Fibroblast of skin of left biceps (primary cell): ENCODE measurements at places on chromosomes 11 and 22.

DNA sequence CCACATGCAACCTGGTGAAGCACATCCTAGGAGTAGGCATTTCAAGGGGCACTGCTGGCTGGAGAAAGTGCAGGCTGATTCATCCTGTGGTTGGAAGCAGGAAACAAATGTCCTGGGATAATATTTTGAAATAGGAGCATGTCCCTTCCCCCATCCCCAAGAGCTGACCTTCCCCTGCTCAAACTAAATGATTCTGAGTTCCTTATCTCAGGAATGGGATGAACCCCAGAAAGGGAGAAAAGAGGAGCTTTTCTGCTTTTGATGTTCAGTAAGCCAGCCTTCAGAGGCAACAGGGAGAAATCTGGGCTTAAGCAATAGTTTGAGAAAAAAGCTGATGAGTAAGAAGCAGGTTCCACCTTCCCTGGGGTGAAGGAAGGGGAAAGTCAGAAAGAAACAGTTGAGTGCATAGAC is 19.5 kb upstream of the SPON1 start:
- DNase-seq: no peak

- DNase-seq: no peak
Observed at GRCh38 chr22:23752750-23753149, 1.5 kb downstream of the VPREB3 start.

- no peak for DNase-seq
Observed at GRCh38 chr11:75160220-75160757, 9.4 kb downstream of the SLCO2B1 start.

GRCh38 chr11:71322192-71322735 is 69.9 kb upstream of the SHANK2 start:
- no peak for DNase-seq

GRCh38 chr11:128546916-128547315 is 40.4 kb downstream of the ETS1 start:
- no peak for DNase-seq

- no peak for DNase-seq
Observed at GRCh38 chr11:46338988-46339666, 8.1 kb upstream of the DGKZ start.

DNA sequence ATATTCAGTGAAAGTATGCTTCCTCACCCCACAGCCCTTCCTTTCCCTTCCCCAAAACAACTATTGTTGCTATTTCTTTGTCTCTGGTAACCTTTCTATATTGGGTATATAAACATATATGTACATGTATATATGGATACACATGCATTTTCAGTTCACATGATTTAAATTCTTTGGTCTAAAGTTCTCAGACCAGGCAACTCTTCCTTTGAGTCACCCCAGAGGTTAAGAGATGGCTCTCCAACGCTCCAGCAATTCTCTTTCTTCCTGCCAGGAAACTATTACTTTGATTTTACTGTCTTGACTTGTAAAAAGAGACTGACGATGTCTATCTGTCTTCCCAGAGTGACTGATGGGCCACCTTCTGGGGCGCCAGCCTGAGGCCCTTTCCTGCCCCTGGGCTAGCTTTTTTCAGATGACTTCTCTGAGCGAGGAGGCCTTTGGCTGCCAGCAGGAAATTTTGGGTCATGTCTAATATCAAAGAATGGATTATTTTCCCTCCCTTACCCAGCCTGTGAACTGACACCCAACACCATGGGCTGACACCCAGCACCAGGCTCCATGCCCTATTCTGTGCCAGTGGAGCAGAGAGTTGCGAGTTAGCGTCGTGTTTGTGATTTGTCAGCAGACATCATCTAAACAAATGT is 14.4 kb upstream of the ST3GAL4 start:
- DNase-seq: no peak

- DNase-seq: no peak
Observed at GRCh38 chr22:44842417-44842816, 90.0 kb downstream of the ARHGAP8 start.

GRCh38 chr11:80284946-80285785 is 844.3 kb upstream of the TENM4 start:
- DNase-seq: peak; percentile 29

DNA sequence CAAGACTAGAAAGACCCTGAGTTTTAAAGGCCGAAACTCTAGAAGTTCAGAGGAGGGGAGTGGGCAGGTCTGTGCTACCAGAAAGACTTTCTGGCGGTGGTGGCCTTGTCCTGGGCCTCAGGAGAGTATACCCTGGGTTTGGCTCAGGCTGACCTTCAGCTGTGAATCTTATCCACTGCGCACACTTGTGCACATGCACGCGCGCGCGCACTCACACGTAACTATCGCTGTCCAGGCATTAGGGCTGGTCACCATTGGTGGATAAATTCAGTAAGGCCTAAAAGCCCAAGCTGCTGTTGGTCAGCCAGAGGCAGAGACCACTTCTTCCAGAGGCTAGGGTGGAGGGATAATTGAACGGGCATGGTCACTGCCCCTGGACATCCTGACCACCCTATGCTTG is 25.1 kb downstream of the ARHGEF17 start:
- DNase-seq: no peak

GRCh38 chr11:18330921-18331320 is 8.6 kb downstream of the GTF2H1 start:
- no peak for DNase-seq
